ENCODE measurements at places on chromosomes 16 and 17.

DNA sequence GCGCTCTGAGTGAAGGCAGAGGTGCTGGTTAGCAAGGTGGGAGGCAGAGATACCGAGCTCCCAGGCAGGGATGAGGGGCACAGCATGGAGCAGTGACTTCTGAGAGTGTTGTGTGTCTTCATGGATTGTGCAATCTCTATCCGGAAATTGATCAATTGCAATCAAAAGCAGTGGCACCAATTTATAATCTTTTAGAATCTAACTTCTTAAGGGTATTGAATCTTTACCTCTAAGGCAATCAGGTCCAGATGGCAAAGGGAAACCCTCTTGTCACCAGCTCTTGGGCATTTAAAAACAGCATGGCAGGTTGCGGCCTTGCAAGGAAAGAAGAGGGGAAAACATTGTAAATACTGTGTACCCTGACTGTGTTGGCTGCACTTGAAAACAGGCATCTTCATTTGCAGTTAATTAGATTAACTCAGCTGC lies 58.0 kb upstream of the MRTFB start:
- DNase-seq, result no peak

DNA sequence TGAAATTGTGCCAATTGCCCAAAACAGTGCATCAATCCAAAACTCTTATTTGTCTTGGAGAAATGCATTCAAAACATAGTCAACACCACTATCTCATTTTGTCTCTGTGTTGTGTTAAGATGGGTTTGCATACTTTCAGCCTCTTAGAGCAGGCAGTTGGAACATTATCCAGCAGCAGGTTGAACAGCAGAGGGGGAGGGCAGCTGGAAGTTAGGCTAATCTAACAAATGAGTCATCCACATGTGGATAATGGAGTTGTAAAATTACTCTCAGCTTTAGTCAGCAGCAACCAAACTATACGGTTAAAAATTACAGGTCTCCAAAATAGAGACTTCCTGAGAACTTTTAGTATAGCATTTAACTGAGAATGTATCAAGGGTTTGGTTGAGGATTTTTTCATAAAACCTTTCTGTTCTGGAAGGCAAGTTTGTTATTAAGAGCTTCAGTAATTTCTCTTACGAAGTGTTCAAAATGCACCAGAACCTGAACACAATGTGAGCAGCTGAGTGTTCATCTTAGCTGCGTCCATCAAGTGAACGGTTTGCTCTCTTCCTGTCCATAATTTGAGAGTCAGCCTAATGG lies 46.3 kb downstream of the PRKCA start:
- DNase-seq, result no peak

- DNase-seq, result no peak
Measured at GRCh38 chr16:57923841-57924240, 47.1 kb downstream of the CNGB1 start.

- DNase-seq, result no peak
Measured at GRCh38 chr17:44969144-44969780, 1.2 kb upstream of the C1QL1 start.

DNA sequence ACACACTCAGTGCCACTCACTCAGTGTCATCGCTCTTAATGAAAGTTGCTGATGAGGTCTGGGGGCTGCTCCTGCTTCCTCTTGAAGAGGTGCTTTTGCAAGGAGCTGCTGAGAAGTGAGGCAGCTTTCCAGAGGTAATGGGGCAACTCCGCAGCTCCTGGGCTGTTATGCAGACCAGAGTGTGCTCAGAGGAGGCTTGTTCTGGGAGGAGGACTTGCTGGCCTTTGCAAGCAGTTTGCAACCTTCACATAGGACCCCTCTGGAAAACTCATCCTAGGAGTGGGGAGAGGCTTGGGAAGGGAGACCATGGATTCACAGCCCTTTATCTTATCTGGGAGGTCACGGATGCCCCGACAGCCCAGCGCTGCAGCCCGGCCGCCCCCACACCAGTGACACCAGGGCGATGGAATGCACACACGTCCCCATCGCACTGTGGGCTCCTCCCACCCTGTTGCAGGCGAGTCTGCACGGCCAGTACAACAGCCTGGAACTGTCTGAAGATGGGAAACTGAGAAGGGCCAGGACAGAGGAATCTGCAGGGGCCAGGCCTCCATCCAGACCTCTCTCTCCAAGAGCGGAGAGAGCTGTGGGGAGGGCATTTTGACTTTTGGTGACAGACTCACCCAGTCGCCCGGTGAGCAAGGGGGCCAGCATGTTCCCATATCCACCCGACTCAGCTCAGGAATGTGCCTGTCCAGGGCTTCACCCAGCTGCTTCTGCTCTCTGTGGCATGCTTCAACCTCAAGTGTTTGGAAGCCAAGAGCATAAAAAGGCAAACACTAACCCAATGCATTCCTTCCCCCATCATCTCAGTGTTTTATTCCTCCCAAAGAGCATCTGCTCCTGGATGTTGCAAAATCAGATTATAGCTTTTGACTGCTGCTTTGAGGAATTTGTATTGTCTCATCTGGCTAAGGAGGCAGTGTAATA lies 78.6 kb upstream of the ZNF469 start:
- no peak for DNase-seq

GRCh38 chr17:28049071-28049470 lies 6.6 kb downstream of the NLK start:
- DNase-seq, result no peak

- no peak for DNase-seq
Measured at GRCh38 chr17:5069724-5070123, 8.5 kb upstream of the ZFP3 start.

GRCh38 chr17:9177212-9177611 lies 155.9 kb downstream of the NTN1 start:
- DNase-seq, result no peak

GRCh38 chr16:75002474-75002873 lies 3.6 kb downstream of the ZNRF1 start:
- DNase-seq, result no peak

DNA sequence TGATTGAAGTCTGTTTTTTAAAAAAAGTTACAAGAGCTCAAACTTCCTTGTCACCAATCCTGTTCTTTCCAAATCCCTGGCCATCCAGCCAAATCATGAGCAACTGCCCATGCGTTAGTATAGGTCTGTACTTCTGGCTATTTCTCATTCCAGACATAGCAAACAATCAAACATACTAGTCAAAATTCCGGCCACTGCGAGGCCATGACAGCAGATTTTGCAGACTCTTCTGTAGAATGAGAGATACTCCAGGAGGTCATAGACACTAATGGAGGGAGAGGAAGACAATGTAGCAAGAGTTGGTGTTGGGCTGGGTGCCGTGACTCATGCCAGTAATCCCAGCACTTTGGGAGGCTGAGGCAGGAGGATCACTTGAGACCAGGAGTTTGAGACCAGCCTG lies 50.9 kb downstream of the BCL7C start:
- no peak for DNase-seq

- DNase-seq, result no peak
Measured at GRCh38 chr16:80144191-80144590, 396.6 kb upstream of the DYNLRB2 start.

GRCh38 chr17:46842835-46843234 lies 8.5 kb upstream of the WNT9B start:
- no peak for DNase-seq

DNA sequence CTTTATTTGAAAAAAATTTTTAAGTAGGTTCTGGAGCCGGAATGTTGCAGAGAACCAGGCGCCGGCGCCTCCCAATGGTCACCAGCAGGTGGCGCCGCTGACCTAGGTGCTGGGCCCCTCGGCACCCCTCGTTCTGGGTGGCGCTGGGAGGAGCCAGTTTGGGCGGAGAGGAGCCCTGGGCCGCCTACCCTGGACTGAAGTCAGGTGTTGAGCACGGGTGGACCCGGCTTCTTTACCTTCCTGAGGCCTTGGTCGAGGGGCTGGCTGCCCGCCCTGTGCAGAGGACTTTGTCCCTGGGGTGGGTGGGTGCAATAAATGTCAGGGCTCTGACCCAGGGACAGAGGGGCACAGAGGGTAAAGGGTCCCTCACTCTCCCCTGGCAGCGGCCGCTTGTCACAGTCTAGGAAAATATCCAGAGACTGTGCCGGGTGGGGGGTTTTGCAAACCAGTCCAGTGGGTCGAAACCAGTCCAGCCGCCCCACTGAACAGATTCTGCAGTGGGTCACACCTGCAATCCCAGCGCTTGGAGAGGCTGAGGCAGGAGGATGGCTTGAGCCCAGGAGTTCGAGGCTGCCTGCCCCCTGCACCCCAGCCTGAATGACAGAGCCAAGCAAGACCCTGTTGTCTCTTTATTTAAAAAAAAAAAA lies 30.1 kb upstream of the TNFRSF13B start:
- DNase-seq, result peak; percentile 76

GRCh38 chr16:12538667-12539091 lies 265.0 kb downstream of the CPPED1 start:
- no peak for DNase-seq

DNA sequence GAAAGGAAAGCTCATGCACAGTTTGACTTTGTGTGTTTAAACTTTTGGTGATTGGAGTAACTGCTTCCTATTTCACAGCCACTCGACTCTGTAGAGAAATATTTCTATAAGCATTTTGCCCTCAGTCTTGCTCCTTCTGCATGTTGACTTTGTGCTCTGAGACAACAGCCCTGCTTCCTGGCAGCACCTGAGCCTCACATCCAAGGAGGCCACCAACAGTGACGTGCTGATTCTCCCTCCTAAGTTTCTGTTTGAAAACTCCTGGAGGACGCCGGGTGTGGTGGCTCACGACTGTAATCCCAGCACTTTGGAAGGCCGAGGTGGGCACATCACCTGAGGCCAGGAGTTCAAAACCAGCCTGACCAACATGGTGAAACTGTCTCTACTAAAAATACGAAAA lies 23.9 kb upstream of the WSB1 start:
- DNase-seq, result no peak

DNA sequence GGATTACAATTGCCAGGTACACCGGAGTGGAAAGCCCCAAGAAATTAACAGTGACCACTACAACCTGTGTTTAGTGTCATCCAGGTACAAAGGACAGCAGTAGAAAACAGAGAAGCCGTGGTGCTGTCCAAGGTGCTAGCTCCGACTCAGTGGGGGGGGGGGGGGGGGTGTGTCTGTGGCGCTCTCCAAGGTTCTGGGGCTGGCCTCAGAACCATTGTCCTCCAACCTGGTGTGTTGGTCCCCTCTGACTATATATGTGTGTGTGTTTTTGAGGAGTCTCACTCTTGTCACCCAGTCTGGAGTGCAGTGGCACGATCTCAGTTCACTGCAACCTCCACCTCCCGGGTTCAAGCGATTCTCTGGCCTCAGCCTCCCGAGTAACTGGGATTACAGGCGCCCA lies 5.8 kb upstream of the ZNF23 start:
- no peak for DNase-seq
